ENCODE measurements at places on chromosomes 11 and 22.

DNA sequence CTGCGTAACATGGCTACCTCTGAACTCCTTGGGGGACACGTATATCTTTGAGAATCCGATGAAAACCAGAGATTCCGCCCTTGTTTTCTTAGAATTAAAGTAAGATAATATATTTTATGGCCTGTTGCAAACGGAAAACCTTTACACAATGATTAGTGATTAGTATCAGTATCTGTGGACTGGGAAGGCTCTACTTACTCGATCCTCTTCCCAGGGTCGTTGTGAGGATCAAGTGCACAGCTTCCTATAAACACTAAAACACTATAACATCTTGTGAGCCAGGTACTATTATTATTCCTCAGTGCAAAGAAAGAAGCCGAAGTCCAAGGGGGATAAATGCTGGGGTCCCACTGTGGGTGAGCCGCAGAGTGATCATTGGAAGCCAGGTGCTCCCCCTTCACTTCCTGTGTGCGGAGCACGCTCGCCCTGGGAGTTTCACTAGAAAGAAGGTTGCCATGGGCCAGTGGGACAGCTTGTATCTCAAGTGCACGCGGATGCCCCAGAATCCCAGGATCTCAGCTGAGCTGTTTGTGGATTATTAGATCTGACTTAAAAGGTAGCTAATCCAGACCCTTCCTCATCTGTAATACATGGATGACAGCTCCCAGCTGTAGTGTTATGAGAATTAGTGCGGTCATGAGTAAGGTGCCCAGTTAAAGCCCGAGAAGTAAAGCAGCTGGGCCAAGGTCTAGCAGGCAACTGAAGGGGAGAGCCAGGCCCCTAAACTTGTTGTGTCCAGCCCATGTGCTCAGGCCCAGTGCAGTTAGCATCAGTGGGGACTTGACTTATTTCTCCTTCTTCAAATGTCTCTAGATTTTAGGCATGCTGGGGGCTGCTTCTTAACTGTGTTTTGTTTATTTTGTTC lies 839 bp downstream of the CBY1 start:
- DNase-seq: no peak

- DNase-seq: no peak
Observed at GRCh38 chr11:5226732-5227310, at the start of gene HBB. HBB (minus strand) TSS chr11:5227071; CDS start chr11:5227021, 50 bp downstream.

GRCh38 chr11:65485920-65486219 lies 13.0 kb upstream of the MALAT1 start:
- no peak for DNase-seq

- DNase-seq: no peak
Observed at GRCh38 chr11:98104249-98104648, 916.5 kb upstream of the CNTN5 start.

GRCh38 chr22:29313126-29313575 lies 2.3 kb downstream of the RASL10A start:
- DNase-seq: no peak

DNA sequence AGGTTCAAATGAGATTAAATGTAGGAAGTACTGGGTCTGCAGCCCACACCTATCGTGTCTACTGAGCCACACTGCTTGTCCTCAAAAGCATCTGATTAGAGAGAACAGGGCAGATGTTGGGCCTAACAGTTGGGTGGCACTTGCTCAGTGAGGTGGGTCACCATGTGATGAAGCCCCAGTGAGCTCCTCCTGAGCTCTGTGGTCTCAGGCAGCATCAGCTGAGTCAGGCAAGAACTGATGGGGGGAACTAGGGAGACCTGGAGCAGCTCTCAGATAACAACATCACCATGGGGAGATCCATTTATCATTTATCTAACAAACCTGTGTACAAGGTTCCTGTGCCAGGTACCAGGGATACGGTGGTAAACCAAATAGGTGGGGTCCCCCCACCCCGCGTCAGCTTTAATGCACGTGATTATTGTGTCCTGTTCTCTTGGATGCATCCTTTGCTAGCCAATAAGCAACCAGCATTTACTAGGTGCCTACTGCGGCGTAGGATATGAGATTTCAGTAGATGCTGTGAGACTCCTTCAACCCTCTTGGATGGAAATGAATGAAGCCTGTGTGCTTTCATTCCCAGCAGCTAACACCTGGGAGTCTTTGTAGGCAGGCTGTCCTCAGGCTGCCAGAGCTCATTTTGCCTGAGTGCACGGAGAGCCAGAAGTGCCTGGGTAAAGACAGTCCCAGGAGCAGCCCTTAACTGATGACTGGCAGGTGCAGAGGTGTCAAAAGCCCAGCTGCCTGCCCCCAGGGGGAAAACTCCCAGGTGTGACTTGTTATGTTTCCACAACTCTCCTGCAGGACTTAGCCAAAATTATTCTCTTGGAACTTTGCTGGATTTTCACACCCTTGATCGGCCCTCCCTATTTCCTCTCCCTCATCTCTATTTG lies 73.6 kb upstream of the NARS2 start:
- peak; percentile 10 for DNase-seq

DNA sequence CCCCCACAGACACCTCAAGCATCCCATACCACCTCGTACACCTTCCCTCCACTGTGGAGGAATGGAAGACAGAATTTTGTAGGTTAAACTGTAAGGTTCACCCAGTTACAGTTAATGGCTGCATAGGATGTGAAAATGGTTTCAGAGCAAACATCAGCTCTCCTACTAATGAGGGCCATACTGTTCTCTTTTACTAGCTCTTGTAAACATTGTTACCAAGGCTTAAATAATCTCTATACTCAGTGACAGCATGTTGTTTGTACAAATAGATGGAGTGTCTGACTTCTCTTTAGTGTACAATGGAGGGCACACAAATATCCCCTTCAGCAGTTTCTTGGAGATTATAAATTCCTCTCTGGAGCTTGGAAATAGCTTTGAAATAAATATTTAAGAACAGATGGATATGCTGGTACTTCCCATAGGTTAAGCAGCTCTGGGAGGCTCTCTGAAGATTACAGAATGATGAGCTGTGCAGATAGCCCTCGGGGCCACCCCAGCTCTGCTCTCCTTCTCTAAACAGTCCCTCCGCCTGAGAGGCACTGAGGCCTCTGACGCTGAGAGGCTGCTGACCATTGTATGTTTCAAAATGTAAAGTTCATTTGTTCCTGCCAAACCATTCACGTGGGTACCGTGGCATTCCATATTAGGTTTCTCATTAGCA lies 25.7 kb downstream of the TTC12 start:
- DNase-seq: no peak

DNA sequence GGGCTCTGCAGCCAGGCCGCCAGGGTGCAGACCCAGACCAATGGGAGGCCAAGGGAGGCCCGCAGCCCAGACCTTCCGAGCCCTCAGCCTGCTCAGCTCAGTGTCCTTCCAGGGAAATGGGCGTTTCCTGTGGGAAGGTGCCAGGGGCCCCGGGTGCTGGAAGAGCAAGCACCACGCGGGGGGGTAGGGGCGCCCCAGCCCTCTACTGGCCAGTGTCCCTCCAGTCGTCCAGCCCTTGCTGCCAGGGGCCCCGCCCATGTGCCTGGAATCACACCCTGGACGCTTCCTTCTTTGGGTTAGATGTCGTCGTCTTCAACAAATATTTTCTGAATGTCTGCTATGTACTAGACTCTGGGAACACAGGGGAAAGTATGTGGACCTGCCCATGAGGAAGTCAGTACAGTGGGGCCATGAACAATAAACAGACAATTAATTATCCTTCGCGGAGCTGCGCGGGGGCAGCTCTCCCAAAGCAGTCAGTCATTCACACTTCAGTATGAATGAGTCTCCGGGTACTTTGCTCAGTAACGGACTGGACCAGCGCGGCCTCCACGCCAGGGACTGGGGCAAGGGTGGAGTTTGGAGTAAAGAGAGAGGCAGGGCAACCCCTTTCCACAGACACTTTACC lies 60.2 kb downstream of the CDKN1C start:
- DNase-seq: no peak

DNA sequence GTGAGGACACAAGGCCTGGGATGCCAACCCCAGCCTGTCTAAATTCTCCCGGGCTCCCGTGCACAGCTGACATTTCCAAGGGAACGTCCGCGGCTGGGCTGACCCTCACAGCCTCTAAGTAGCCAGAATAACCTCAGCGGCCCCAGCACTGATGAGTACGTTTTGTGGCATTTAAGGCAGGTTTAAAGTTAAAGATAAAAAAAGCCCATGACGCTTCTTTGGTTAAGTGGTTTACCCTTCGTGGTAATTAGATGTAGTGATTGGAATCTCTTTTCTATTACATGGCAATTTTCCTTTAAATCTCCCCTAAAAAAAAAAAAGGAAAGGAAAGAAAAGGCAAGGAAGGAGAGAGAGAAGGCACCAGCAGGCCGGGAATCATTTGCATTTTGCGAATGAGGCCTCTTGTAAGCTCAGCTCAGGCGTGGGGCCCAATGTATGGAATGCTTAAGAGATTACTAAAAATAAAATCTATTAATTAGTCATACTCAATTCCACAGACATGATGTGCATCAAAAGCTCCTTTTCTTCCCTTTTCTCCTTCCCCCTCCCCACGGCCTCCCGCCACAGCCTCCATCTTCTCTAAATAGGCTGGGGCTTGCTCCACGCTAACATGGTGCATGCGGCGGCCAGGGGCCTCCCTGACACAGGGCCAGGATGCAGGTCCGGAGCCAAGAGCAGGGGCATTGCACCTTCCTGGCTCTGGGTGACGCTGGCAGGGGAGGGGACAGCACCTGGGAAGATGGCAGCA lies 44.1 kb downstream of the MACROD1 start:
- DNase-seq: no peak
